ENCODE measurements at places on chromosomes 3 and 15. TPM values are rescaled to one million over a fixed set of nuclear protein-coding genes. Genes with fewer than 3 reads are reported as not detected.

The NR2E3 gene
- total RNA-seq, result not detected

The CATSPER2 gene
- 3.1 TPM for total RNA-seq

The TASOR gene
- total RNA-seq, result 65.9 TPM

The DOCK3 gene
- total RNA-seq, result 0.24 TPM

The PIGB gene
- 15.4 TPM for total RNA-seq

The MNS1 gene
- total RNA-seq, result 2.5 TPM

Measured in osteocyte (in vitro differentiated cells).